Osteoblast (primary cell): ENCODE measurements at places on chromosomes 11 and 22.

DNA sequence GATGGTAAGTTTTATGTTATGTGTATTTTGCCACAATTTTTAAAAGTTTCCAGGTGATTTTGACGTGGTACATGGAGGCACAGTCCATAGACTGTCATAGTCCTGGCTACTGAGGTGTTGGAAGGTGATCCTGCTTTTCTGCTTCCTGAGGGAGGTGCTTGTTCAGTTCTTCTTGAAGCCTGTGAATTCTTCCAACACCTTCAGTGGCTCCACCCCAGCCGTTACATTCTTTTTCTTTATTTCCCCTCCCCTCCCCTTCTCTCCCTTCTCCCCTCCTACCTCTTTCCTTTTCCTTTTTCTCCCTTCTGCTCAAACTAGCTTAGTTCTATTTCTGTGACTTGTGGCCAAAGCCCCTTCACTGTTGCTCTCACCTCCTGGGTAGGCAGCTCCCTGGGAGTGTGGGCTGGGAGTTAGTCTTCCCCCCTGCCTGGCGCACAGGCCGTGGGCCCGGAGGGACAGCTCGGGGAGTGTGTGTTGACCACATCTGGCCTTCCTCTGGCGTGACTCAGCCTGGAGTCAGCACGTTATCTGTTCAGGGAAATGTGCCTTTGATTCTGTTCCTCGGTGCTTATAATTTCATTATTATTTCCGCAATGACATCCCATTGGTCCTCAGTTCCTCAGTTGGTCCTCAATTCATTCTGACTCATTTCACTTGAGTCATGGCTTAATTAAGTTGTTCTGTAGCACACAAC is 566.2 kb downstream of the TBC1D22A start:
- DNase-seq = peak; percentile 94

GRCh38 chr22:24434471-24435322 is 7.3 kb downstream of the ADORA2A start:
- peak; percentile 85 for DNase-seq

- DNase-seq = no peak
These were observed 4.1 kb upstream of the TBX1 start for GRCh38 chr22:19756288-19757128.

GRCh38 chr22:40417881-40418280 is 47.5 kb downstream of the SGSM3 start:
- DNase-seq = peak; percentile 58

- DNase-seq = no peak
These were observed 34.6 kb upstream of the GNAZ start for GRCh38 chr22:23035557-23036277.

DNA sequence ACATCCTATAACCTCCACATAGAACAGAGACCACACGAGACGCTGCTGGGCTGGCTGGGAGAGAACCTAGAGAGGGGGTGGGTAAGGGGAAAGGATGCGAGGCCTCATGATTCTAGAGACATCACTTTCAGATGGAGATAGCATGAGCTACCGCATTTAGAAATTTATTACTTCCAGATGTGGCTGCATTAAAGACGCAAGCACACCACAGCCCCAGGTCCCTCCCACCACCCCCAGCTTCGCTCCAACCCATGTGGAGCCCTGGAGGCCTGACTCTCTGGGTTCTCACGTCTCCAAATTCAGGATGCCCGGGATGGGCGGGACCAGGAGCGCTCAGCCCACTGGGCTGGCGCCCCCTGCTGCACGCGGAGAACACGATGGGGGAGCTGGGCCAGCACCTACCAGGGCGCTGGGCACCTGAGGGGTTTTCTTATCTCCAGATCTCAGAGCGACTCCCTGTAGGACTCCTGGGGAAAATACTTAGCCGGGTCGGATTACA is 13.6 kb downstream of the MRPL21 start:
- peak; percentile 88 for DNase-seq

- no peak for DNase-seq
These were observed 30.8 kb upstream of the ALDH3B2 start for GRCh38 chr11:67705264-67705663.

DNA sequence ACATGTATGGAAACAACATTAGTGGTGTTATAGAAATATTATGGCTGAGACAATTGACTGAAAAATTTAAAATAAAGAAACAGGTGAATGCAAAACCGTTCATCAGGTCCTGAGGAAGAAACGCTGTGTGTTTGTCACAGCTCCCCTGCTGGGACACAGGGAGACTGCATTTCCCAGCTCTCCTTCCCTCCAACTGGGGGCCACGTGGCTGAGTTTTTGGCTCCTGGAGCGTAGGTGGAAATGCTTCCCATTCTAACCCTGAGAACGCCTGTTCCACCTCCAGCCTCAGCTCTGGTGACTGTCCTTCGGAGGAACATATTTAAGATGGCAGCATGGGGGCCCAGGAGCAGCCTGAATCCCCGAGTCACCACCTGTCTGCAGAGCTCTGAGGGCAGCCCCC is 398.6 kb downstream of the BRD1 start:
- no peak for DNase-seq

GRCh38 chr11:33445761-33446161 is 188.6 kb downstream of the HIPK3 start:
- no peak for DNase-seq

DNA sequence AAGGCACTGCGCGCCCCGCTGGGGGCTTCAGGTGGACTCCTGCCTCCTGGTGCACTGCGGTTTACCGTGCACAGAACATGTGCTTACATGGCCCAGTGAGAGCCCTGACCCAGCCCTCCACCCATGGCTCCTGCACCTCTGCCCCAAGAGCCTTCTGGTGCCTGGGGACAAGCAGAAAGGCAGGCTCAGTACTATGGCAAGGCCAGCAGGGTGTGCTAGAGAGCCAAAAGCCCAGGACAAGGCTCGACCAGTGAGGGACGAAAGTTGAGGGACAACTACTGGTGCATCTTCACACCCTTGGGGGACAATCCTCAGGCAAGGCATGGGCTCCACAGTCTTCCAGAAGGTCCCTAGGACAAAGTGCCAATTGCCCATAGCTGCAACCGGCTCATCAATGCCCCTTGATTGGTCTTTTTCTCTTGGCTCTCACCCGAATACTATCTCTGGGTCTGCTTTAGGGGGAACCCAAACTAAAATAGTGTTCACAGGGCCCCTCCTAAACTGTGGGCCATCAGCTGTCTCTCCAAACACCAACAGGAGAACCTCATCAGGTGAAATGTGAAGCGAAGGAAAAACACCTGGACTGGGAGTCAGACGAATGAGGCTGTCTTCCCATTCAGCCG is 13.5 kb downstream of the PGA5 start:
- DNase-seq = peak; percentile 97

DNA sequence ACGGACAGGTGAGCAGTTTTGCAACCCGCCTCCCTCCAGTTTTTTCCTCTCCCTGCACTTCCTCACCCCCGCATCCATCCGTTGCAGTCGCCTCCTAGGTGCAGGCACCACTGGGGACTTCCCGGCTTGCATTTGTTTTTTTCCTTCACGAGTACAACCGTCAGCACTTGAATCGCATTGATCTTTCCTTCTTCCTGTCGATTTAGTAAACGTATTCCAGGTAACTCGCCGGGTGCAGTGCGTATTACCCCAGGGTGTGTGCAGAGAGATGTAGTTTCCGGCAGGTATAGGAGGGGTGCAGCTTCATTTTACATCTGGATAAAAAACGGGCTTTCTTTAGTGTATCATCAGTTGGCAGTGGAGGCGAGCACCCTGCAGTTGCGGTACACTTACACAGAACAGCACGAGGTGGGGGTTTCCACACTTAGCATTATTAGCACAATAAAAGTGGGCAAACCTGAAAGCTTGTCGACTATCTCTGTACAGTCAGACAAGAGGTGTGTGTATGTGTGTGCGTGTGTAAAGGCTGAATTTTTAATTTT is at the start of gene SORL1-AS1:
SORL1-AS1 (minus strand) TSS at position 359 of the 542 bp plus-strand sequence.
- DNase-seq = no peak

DNA sequence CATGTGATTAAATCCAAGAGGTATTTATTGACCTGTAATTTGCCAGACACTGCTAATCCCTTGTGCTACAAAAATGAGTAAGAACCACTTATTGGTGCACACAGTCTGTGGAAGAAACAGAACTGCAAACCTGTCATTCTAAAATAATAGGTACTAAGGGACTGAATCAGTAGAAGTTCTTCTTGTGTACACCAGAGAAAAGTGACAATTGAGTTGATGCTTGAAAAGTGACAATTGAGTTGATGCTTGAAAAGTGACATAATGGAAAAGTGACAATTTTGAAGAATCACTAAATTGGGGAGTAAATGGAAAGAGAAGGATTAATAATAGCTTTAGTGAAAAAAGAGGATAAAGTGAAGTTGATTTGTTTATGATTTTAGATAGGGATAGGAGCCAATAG is 56.4 kb downstream of the DKK3 start:
- no peak for DNase-seq

DNA sequence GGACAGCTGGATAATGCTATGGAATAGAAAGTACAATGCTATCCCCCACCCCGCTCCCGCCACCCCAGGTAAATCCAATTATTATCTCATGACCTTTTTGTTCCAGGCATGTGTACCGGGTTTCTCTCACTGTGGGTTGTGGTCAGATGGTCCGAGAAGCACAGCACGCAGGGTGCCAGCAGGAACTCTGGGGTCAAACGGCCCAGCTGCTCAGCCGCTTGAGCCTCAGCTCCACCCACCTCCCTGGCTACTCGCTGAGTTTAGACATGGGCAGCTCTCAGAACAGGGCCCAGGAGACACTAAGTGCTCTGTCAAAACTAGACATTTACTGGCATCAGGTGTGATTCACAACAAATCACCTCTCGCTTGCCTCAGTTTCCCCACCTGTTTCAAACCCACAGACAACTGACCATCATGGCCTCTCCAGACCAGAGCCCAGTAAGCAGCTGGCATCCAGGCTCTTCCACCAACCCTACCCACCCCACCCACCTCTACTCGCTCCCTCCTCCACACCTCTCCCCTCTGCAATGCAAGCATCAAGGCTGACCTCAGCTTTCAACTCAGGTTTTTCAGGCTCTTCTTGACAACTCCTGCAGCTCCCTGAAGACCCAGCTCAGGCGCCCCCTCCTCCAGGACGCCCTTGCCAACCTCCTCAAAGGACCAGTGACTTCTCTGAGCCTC is 13.0 kb upstream of the MFNG start:
- DNase-seq = no peak

DNA sequence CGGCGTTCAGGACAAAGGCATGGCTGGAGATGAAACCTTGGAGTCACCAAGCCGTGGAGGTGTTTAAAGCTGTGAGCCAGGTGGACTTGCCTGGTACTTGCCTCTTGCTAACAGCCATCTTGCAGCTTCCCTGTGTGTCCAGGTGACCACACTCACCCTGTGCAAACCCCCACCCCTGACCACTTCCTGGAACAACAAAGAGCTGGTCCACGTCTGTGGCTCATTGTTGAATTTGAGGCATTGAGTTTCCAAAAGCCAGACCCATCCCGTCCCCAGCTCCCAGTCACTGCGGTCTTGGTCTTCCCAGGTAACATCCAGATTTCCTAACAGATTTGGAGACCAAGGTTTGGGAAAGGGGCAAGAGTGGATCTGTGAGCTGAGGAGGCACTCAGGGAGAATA is 18.5 kb downstream of the DHCR7 start:
- DNase-seq = peak; percentile 15

- peak; percentile 84 for DNase-seq
These were observed 9.3 kb upstream of the PEX26 start for GRCh38 chr22:18068381-18068988.

DNA sequence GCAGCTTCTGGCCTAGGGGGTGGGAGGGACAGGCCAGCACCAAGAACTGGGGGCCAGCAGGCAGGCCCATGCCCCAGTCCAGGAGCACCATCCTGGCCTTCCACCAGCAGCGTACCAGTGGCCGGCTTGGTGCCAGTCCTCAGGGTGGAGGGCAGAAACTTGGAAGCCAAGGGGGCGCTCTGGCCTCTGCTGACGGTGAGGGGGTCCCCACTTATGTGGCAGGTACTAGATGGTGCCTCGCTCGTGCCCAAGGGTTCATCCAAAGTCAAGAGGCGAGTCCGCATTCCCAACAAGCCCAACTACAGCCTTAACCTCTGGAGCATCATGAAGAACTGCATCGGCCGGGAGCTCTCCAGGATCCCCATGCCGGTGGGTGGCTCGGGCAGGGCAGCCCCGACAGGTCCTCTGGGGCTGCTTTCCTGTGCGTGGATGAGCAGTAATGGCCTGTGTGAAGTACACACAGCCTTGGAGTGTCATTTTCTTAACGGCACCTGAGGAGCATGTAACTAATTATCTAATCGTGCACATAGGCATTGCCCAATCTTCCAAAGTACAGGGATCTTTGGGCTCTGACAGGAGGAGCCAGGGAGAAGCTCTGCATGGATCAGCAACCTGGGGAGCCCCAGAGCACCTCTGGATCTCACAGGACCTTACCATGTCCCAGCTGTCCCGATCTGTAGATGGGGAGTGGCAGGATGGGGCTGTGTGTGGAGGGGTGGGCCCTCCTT is 79.1 kb downstream of the MORC2 start:
- DNase-seq = peak; percentile 83

- no peak for DNase-seq
These were observed 56.9 kb downstream of the SLC35F2 start for GRCh38 chr11:107801641-107802040.

- no peak for DNase-seq
These were observed 23.7 kb downstream of the WBP2NL start for GRCh38 chr22:42022162-42022847.

DNA sequence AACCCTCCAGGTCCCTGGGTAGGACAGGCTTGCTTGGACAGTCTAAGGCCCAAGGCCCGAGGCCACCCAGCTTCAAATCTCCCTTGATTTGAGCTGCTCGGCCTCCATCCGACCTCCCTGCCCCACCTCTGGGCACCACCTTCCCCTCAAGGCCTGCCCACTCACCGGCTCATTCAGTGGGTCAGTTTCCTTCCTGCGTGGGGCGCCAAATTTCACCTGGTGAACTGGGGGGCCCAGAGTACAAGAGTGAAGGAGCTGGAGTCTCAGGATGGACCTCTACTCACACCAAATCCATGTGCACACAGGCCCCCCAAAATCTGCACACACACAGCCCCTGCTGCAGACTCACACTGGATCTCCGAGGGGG is 3.8 kb downstream of the MAP4K2 start:
- DNase-seq = no peak

DNA sequence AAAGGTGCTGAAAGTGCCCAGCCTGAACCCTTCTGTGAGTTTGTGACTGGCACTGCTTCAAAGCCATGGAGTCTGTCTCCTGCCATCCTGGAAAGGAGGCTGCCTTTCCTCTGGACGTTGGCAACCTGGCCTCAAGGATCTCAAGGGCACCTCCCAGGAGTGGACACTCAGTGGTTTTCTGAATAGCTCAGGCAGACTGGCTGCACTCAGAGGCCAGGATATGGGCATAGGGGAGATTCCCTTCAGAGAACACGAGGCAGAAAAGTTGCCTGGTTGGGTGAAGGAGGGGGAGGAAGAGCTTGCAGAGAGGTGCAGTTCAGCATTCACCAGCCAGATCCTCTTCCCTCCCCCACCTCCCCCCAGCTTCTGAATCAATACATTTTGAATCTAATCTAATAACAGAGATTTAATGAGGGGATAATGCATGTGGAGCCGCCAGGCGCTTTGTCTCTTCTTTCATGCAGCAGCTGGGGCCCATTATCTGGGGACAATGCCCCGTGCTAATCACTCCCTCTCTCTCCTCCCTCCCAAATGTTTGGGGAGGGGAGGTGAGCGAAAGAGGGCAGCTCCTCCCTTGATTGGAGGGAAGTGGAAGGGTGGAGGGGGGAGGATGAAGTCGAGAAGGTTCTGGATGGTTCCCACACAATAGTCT is 17.7 kb downstream of the HTR3A start:
- no peak for DNase-seq
